ENCODE measurements at places on chromosomes 6 and 20.

DNA sequence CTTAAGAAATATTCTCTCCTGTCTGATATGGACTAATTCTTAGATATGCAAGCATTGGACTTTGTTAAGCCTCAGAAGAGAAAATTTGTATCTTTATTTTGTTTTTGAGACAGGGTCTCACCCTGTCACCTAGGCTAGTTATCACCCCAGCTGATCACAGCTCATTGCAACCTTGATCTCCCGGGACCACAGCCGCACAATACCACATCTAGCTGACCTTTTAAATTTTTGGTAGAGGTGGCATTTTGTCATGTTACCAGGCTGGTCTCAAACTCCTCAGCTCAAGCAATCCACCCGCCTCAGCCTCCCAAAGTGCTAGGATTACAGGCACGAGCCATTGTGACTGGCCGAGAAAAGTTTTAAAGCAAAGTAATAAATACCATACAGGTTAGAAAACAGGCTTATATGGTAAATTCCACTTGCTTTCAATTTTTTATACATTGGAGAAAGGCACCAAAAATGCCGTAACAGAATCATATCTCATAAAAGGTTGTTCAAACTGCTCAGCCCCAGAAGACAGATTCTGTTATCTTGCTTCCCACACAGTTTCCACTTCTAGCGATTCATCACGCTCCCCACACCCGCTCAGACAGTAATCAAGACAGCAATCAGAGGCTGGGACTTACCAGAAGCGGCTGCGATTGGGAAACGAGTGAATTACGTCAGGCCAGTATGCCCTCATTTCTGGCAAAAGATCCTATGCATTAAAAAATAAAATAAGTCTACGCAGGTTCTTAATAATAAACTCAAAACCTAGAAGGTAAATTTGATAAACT lies 13.8 kb downstream of the RNASET2 start:
- DNase-seq: peak; percentile 84

GRCh38 chr20:38291966-38292365 lies 12.0 kb upstream of the BPI start:
- DNase-seq: no peak

GRCh38 chr6:131000544-131000943 lies 62.5 kb downstream of the EPB41L2 start:
- DNase-seq: no peak

- DNase-seq: no peak
Measured at GRCh38 chr6:108779536-108780275, 68.5 kb upstream of the ARMC2 start.

- DNase-seq: no peak
Measured at GRCh38 chr6:157194643-157195042, 128.7 kb downstream of the TMEM242 start.

Data from stimulated activated CD4-positive, alpha-beta T cell treated with anti-CD3 and anti-CD28 coated beads, Interleukin-4, amount 100 ng/mL, for 24 hours (primary cell).